ENCODE measurements at places on chromosomes 16 and 17.

DNA sequence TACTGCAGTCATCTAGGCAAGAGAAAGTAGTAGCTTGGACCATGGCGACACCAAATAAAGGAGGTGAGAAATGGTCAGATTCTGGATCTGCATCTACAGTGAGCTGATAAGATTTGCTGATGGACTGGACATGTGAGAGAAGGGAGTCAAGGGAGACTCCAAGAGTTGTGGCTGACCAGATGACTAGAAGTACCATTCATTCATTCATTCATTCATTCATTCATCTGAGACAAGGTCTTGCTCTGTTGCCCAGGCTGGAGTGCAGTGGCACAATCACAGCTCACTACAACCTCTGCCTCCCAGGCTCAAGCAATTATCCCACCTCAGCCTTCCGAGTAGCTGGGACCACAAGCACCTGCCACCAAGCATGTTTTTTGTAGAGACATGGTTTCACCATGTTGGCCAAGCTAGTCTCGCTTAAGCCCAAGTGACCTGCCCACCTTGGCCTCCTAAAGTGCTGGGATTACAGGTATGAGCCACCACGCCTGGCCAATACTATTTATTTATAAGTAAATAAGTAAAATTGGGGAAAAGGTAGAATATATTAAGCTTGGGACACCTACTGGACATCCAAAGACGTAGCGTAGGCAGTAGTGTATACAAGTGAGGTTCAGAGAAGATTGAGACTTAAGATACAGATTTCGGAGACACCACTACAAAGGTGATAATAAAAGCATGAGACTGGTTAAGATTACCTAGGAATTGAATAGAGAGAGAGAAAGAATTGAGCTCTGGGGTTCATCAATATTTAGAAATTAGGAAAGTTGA lies 15.7 kb upstream of the RNF43 start:
- no peaks in the 10 kb centered on the region for H3K36me3 ChIP-seq
- no peak overlapping the region for H3K4me3 ChIP-seq
- no peak overlapping the region for H3K27ac ChIP-seq
- no peaks in the 10 kb centered on the region for H3K27me3 ChIP-seq
- DNase-seq, result no peak

- H3K27ac ChIP-seq, result no peak overlapping the region
- H3K27me3 ChIP-seq, result no peaks in the 10 kb centered on the region
- H3K36me3 ChIP-seq, result no peaks in the 10 kb centered on the region
- no peak overlapping the region for H3K4me3 ChIP-seq
Measured at GRCh38 chr16:86304868-86305267, 205.5 kb upstream of the FOXF1 start.

GRCh38 chr17:37019117-37019740 lies 70.5 kb downstream of the AATF start:
- no peak overlapping the region for H3K4me3 ChIP-seq
- no peak for DNase-seq
- H3K27ac ChIP-seq, result no peak overlapping the region

GRCh38 chr17:10613775-10614513 lies 43.2 kb downstream of the MYH3 start:
- H3K4me3 ChIP-seq, result no peak overlapping the region
- H3K36me3 ChIP-seq, result no peaks in the 10 kb centered on the region
- H3K4me1 ChIP-seq, result no peaks in the 10 kb centered on the region
- no peak for DNase-seq
- H3K27ac ChIP-seq, result no peak overlapping the region

GRCh38 chr17:15023589-15024336 lies 241.4 kb downstream of the PMP22 start:
- H3K4me3 ChIP-seq, result no peak overlapping the region
- H3K27me3 ChIP-seq, result no peaks in the 10 kb centered on the region
- no peaks in the 10 kb centered on the region for H3K4me1 ChIP-seq
- H3K36me3 ChIP-seq, result no peaks in the 10 kb centered on the region
- DNase-seq, result no peak
- no peak overlapping the region for H3K27ac ChIP-seq

DNA sequence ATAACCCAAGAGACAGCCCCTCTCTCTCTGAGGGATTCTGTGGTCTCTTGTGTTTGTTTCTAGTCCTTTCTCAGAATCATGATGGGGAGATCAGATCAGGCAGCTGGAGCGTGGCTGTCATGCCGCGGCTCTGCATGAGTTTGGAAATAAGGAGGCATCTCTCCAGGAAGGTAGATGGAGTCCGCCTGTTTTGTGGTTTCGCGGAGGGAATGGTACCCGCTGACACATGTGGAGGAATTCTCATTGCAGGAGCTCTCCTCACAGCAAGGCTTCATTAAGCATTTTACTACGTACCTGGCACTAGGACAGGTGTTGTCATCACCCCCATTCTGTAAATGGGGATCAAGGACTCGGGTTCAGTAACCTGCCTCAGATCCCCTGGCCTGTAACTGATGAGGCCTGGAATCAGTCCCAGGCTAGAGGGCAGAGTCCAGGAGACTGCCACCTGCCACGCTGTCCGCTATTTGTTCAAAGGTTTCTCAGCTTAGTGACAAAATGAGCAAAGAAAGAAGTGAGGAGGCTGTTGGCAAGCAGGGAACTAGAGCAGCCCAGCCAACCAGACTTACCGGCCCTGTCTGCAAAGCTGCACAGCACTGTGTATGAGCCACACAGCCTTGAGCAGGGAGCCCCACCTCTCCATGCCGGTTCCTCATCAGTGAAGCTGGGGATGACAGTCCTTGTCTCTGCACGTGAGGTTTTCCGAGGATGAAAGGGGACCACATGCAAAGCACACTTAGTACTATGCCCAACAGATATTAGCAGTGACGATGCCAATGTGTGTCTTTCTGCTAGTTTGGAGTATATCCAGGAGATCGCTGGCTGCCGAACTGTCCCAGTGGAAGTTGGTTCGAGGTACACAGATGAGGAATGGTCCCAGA lies 11.0 kb downstream of the KDM8 start:
- peaks cover 6% of the 10 kb centered on the region for H3K4me1 ChIP-seq
- no peak for DNase-seq
- no peaks in the 10 kb centered on the region for H3K27me3 ChIP-seq
- H3K4me3 ChIP-seq, result no peak overlapping the region
- no peak overlapping the region for H3K27ac ChIP-seq
- peaks cover 64% of the 10 kb centered on the region for H3K36me3 ChIP-seq

GRCh38 chr17:526425-526824 lies 173.8 kb upstream of the RPH3AL start:
- no peaks in the 10 kb centered on the region for H3K27me3 ChIP-seq
- no peaks in the 10 kb centered on the region for H3K4me1 ChIP-seq
- no peak overlapping the region for H3K27ac ChIP-seq
- DNase-seq, result no peak

- H3K36me3 ChIP-seq, result no peaks in the 10 kb centered on the region
- H3K4me1 ChIP-seq, result peaks cover 32% of the 10 kb centered on the region
- peak; percentile 17 for DNase-seq
- no peaks in the 10 kb centered on the region for H3K27me3 ChIP-seq
Measured at GRCh38 chr16:15961060-15961511, 11.7 kb downstream of the ABCC1 start.

DNA sequence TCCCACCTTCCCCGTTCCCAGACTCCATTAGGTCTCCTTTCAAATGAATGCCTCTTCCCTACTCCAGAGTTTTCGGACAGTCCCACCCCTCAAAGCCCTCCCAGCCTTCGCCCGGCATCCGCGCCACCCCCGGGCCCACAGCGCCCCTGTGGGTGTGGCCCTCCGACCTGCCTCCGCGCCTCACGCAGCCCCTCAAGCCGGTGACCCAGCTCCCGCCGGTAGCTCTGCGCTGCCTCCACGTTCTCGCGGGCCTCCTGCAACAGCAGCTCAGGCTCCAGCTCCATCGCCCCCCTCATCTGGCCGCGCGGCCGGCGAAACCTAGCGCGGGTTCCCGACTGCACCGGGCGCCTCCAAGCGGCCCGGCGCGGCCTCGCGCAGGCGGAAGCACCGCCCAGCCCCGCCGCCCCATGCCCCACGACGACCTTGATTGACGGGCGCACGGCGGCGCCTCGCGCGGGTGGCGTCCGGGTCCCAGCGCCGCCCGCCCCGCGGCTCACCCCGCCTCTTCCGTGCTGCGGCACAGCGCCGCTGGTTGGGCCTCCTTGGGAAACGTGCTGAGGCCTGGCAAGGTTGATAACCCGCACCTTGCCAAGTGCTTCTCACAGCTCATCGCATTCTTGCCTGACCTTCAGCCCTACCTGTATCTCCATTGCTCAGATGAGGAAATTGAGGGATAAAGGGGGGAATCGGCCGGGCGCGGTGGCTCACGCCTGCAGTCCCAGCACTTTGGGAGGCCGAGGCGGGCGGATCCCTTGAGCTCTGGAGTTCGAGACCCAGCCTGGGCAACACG lies at the start of gene CRLF3:
Gene CRLF3 (minus strand): TSS at position 337 of the 790 bp plus-strand sequence. CDS start 41 bp downstream, at position 296.
- no peaks in the 10 kb centered on the region for H3K27me3 ChIP-seq
- peak within 1 kb of the TSS; percentile 91 for H3K27ac ChIP-seq
- H3K4me3 ChIP-seq, result peak within 1 kb of the TSS; percentile 62
- peak; percentile 94 for DNase-seq
- H3K4me1 ChIP-seq, result peaks cover 23% of the 10 kb centered on the region
- no peaks in the 10 kb centered on the region for H3K36me3 ChIP-seq
